Right renal pelvis (tissue), 4 donors: ENCODE measurements at places on chromosomes 12 and 14. TPM values are rescaled to one million over a fixed set of nuclear protein-coding genes. Genes with fewer than 3 reads are reported as not detected.

DNA sequence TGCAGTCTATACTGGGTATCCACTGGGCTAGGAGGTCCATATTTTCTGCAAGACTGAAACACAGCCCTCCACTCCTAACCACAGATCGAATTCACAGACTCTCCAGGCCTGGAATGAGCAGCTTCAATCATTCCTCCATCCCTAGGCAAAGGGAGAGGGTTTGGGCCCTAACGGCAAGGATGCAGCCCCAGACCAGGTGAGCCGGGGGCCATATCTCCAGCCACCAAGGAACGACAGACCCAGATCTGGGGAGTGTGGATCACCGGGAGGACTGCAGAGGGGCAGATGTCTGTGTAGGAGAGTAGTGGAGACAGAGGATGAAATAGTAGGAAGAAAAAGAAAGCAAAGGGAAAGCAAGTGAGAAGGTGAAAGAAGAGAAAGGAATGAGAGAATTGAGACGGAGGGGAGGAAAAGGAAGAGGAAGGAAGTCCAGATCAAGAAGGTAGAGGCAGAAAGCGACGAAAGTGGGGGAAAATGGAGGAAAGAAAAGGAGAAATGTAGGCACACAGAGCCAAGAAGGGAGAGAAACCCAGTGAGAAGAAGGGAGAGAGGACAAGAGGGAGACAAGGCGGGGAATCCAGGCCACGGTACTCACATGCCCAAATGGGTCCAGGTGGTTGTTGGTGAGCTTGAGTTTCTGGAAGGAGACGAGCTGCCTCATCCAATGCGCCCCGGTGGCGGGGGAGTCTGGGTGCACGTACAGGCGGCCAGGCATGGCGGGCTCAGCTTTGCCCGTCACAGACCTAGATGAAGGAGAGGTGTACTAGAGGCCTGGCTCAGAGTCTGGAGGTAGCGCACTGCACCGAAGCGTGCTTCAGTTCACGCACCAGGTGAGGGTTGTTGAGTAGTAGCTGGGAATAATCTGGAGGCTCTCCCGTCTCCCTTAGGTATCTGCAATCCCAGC lies 7.7 kb downstream of the TBX5 start:
- no peak for DNase-seq

PIWIL1 gene
- 0.70 TPM for polyA plus RNA-seq

- DNase-seq, result no peak
These were observed 92.2 kb downstream of the ACSS3 start for GRCh38 chr12:81170072-81170471.

GLS2 gene
- polyA plus RNA-seq, result 0.78 TPM

DNA sequence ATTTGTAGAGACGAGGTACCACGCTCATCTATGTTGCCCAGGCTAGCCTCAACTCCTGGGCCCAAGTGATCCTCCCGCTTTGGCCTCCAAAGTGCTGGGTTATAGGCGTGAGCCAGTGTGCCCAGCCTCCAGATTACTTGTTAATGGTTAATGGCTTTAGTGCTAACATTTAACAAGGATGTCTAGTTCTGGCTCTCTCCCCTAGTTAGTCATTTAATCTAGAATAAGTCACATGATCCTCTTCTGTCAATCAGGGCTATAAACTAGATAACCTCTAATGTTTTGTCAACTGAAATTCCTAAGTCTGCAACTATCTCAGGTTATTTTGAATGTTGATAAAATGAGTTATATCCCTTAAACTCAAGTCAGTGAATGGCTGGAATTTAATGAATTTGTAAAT lies 15.7 kb downstream of the ACTR6 start:
- DNase-seq, result no peak

GRCh38 chr12:30546121-30546520 lies 149.5 kb downstream of the IPO8 start:
- no peak for DNase-seq

- DNase-seq, result no peak
These were observed 274.9 kb downstream of the EMP1 start for GRCh38 chr12:13471471-13471870.

- no peak for DNase-seq
These were observed 127.3 kb upstream of the PWP1 start for GRCh38 chr12:107558141-107558815.
